ENCODE measurements at places on chromosomes 7 and 10. TPM values are rescaled to one million over a fixed set of nuclear protein-coding genes. Genes with fewer than 3 reads are reported as not detected.

DNA sequence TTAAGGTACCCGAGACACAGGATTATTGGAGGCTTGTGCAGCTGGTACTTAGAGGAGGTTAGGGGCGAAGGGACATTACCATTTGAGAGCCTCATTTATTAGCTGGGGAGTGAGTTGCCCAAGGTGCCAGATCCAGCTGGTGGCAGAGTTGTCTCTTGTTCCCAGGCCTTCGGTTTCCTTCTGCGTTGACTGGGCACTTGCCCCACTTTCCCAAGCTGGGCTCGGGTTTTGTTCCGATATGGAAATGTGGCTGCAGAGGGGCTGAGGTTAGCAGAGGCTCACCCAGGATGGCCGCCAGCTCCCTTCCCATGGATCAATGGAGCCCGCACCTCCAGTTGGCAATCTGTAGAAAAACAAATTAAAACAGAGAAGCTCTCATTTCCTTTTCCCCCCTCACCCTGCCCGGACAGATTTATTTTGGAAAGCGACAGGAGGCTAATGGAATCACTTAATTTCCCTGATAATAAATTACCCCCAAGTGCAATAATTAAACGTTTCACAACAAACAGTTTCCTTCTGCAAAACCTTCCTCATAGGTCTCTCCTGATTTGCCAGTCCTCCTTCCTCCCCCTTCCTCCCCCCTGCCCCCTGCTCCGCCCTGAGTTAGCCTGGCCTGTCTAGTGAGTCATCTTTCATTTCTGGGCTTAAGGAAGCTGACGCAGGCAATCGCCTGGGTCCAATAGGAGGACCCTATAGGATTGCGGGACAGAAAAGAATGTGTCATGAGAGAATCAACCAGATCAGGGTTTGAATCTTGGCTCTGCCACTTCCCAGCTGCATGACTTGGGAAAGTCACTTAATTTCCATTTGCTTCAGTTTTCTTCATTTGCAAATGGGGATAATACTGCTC is 51.7 kb downstream of the ADRA2A start:
- peak; percentile 16 for DNase-seq

The ADD3 gene
- 129 TPM for polyA plus RNA-seq

The AP4M1 gene
- polyA plus RNA-seq, result 16.5 TPM

- DNase-seq, result no peak
These were observed 71.6 kb downstream of the NKX6-2 start for GRCh38 chr10:132714096-132714985.

DNA sequence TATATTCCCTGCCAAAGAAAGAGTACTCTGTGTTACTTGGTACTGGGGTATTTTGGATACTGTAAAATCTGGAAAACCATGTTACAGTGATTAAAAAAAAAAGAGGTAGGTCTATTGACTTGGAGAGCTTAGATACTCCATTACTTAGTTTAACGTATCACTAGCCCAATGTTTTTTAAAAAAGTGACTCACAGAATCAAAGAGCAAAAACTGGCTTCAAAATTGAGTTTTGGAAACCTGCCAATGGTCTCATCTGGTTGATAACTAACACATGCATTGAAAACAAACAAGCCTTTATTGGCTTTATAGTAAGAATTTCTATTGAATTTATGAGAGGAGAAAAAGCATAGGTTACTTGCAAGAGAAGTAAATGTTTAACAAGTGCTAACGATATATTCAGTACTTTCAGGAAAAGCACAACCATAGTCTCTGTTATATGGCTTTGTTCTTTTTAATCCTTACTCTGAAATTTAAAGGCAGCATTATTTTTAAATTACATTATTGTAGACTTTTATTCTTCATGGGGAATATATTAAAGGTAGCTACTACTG is 563.3 kb upstream of the SORCS1 start:
- DNase-seq, result peak; percentile 13

Measured in muscle of back (tissue), 13 donors.